ENCODE measurements at places on chromosomes 2 and 18.

- DNase-seq, result no peak
Measured at GRCh38 chr18:70398076-70398475, 109.2 kb downstream of the SOCS6 start.

DNA sequence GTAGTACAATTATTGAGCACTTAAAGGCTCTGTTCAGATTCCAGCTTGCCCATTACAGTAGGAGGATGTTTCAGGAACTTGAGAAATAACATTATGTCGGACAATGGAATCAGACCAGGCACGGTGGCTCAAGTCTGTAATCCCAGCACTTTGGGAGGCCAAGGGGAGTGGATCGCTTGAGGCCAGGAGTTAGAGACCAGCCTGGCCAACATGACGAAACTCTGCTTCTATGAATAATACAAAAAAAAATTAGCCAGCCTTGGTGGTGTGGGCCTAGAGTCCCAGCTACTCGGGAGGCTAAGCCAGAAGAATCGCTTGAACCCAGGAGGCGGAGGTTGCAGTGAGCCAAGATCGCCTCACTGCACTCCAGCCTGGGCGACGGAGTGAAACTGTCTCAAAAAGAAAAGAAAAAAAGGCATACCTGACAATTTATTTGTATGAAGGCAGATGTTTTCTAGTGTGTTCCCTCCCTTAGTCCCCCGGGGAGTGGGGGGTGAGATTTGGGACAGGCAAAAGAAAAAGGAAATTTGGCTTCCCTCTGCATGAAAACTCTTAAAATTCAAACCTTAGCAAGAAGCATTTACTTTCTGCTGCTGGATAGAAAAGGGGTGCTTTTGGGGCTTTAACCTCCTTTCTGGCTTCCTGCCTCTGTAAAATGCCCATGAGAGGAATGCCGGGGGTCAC, 13.7 kb upstream of the ZNF532 start:
- DNase-seq, result no peak

DNA sequence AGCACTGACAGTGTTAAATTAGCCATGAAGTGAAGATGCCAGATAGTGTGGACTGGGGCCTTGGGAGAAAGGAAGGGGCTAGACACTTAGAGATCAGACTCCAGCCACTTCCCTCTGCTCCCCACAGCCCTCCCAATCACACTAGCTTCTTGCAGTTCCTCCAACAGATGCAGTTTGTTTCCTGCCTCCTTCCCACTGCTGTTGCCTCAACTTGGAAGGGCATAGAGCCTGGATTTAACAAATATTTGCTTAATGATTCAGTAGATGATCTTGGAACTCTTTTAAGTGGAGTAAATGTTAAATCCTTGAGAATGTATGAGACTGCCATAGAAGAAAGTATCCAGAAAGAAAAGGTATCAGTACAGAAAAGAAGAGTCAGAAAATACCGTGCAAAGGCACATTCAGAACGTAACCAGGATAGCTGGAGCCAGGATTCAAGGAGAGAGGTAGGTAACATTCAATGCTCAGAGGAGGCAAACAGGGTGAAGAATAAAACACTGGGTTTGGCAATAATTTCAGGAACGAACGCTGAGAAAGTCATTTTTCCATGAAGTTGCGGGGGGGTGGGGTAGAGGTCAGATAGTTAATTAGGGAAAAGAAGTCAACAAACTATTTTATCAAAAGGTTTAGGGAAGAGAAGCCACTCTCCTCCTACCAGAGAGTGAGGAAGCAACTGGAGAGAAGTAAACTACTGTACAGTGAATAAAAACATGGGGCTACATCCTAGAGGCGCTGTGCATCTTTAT, 1.3 kb upstream of the BZW1 start:
- DNase-seq, result no peak

DNA sequence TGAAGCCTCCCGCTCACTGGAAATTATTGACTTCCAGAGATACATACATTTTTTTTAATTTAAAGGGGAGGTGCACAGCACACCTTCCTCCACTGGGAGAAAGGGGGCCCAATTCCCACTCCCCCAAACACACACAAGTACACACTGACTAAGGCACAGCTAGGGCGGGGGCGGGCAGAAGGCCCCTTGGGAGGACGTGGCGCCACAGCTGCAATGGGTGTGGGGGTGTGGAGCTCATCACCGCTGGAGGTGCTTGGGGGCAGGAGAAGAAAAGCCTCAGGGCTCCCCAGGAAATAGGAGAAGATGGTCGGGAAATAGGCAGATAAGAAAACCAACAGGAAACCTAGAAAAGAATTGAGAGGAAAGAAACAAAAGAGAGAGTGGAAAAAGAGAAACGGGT, 127.3 kb upstream of the FAM98A start:
- DNase-seq, result no peak

DNA sequence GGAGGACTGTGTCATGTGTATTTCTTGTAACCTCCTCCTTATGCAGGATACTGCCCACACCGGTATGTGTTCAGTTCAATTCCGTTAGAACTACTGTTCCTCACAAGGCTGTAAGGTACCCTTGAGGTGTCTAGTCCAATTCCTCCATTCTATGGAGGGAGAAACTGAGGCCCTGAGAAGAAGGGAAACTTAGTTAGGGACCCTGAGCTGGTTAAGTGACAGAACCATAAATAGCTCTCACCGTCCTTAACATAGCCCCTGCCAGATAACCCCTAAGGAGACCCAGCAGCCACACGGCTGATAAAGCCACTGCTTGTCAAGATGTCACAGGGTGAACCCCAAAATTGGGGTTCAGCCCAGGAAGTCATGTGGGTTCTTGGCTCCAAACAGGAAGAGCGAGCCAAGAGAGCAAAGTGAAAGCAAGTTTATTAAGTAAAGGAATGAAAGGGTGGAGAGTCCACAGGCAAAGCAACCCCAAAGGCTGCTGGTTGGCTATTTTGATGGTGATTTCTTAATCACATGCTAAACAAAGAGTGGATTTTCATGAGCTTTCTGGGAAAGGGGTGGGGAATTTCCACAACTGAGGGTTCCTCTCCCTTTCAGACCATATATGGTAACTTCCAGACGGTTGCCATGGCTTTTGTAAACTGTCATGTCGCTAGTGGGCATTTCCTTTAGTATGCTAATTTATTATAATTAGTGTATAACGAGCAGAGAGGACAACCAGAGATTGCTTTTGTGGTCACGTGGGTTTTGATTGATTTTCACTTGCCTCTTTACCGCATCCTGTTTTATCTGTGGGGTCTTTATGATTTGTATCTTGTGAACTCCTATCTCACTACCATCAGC, 83.4 kb upstream of the RTN4 start:
- no peak for DNase-seq

GRCh38 chr2:109562421-109562820, 51.3 kb downstream of the SEPTIN10 start:
- DNase-seq, result no peak

GRCh38 chr2:42048299-42049220, 739 bp downstream of the PKDCC start:
- no peak for DNase-seq

GRCh38 chr18:2913398-2914005, 66.7 kb downstream of the EMILIN2 start:
- DNase-seq, result no peak

All from NCI-H510A (cell line).